Adrenal gland (tissue), 19 donors: ENCODE measurements at places on chromosomes 1 and 21. TPM values are rescaled to one million over a fixed set of nuclear protein-coding genes. Genes with fewer than 3 reads are reported as not detected.

- H3K36me3 ChIP-seq, result no peaks in the 10 kb centered on the region
- no peaks in the 10 kb centered on the region for H3K27me3 ChIP-seq
Measured at GRCh38 chr1:186167096-186167668, 207.9 kb downstream of the TPR start.

ETV3L gene
- not detected for total RNA-seq

GRCh38 chr1:156488566-156489165, 11.9 kb downstream of the MEF2D start:
- H3K36me3 ChIP-seq, result no peaks in the 10 kb centered on the region
- DNase-seq, result no peak
- H3K27me3 ChIP-seq, result no peaks in the 10 kb centered on the region
- H3K4me1 ChIP-seq, result peaks cover 85% of the 10 kb centered on the region
- H3K4me3 ChIP-seq, result no peak overlapping the region

PERM1 gene
- total RNA-seq, result not detected

LORICRIN gene
- not detected for total RNA-seq

DNA sequence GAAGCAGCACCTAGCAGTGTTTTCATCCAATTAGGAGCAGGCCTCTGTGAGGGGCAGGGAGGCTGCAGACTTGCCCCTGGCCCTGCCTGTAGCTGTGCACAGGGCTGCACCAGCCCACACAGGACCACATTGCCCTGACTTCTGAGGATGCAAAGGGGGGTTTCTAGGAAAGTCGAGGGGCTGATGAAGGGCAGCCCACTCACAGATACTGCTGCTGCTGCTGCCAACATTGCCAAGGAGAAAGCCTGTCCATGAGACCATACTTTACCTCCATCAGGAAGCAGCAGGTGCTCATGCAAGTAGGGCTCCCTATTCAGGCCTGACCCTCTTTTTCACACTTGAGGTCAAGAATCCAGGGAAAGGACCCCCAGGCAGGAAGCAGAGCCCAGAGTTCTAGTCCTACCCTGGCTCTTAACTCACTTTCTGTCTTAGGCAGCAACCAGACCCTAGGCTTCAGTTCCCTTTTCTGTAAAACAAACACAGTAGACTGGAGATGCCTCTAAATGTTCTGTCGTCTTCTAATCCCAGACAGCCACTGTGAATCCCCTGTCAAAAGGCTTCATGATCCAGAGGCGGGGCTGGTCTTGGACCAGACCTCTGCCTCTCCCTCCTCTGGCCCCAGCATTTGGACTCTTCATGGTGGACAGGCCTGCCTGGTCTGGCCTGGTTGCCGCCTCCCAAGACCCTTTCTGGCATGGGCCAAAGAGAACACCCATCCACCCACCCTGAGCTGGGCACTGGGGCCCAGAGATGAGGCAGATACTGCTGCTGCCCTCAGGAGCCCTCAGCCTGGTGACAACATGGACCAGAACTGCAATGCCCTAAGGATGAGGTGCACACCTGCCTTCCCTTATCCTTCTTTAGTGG, 120.2 kb downstream of the GLIS1 start:
- no peaks in the 10 kb centered on the region for H3K36me3 ChIP-seq
- DNase-seq, result no peak
- no peaks in the 10 kb centered on the region for H3K27me3 ChIP-seq
- H3K27ac ChIP-seq, result no peak overlapping the region
- no peak overlapping the region for H3K4me3 ChIP-seq
- H3K4me1 ChIP-seq, result no peaks in the 10 kb centered on the region

DNA sequence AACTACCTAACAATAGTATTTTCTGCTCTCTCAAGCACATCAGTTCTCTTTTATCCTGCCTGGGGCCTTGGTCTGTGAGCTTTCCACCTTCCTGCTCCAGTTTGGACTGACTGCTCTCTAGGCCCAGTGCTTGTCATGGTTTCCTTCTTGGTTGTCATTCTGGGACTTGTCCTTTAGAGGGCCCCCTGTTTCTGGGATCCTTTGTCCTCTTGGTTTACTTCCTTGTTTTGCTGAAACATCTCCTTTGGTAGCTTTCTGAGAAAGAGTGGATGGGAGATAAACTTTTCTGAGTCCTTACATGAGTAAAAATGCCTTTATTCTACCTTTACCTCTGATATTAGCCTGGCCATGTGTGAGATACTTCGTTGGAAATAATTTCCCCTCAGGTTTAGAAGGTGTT, 4.7 kb downstream of the SLC1A7 start:
- DNase-seq, result no peak
- no peaks in the 10 kb centered on the region for H3K36me3 ChIP-seq
- no peaks in the 10 kb centered on the region for H3K27me3 ChIP-seq
- no peaks in the 10 kb centered on the region for H3K4me1 ChIP-seq

- no peak overlapping the region for H3K27ac ChIP-seq
- no peaks in the 10 kb centered on the region for H3K27me3 ChIP-seq
- no peak for DNase-seq
- no peaks in the 10 kb centered on the region for H3K36me3 ChIP-seq
- H3K4me3 ChIP-seq, result no peak overlapping the region
- no peaks in the 10 kb centered on the region for H3K4me1 ChIP-seq
Measured at GRCh38 chr1:83500987-83501591, 497.8 kb downstream of the TTLL7 start.

DNA sequence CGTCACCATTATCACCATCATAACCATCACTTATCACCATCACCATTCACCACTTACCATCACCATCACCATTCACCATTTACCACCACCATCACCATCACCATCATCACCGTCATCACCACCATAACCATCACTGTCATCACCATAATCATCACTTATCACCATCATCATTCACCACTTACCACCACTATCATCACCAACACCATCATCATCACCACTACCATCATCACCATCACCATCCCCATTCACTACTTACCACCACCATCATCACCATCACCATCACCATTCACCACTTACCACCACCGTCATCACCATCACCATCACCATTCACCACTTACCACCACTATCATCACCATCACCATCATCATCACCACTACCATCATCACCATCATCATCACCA, 151.8 kb downstream of the CAMTA1 start:
- no peak for DNase-seq
- no peak overlapping the region for H3K4me3 ChIP-seq
- H3K4me1 ChIP-seq, result no peaks in the 10 kb centered on the region
- H3K36me3 ChIP-seq, result no peaks in the 10 kb centered on the region
- H3K27ac ChIP-seq, result no peak overlapping the region
- no peaks in the 10 kb centered on the region for H3K27me3 ChIP-seq
